NCI-H748 treated with DMSO at 0.1 percent for 48 hours (cell line): ENCODE measurements at places on chromosomes 13 and 19.

DNA sequence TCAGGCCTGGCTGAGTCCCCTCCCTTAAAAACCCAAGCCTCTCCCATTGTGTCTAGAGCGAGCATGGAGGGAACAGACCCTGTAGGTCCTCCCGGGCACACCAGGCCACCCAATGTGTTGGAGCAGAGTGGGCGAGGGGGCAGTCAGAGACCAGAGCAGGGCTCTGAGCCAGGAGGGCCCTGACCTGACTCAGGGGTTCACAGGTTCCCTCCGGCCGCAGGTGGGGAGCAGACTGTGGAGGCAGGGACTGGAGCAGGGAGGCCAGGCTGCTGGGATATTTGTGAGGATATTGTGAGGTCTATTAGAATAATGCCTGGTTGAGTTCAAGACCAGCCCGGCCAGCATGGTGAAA lies 1.6 kb upstream of the TYROBP start:
- no peak for DNase-seq

- DNase-seq: no peak
Measured at GRCh38 chr19:1734321-1734966, 18.9 kb upstream of the ONECUT3 start.

GRCh38 chr19:40163541-40164129 lies 27.6 kb upstream of the MAP3K10 start:
- no peak for DNase-seq

- no peak for DNase-seq
Measured at GRCh38 chr19:11736696-11737095, 2.0 kb downstream of the ZNF823 start.
